ENCODE measurements at places on chromosomes 6 and 20.

- DNase-seq, result peak; percentile 44
These were observed 1.5 kb downstream of the ID4 start for GRCh38 chr6:19838442-19839236.

DNA sequence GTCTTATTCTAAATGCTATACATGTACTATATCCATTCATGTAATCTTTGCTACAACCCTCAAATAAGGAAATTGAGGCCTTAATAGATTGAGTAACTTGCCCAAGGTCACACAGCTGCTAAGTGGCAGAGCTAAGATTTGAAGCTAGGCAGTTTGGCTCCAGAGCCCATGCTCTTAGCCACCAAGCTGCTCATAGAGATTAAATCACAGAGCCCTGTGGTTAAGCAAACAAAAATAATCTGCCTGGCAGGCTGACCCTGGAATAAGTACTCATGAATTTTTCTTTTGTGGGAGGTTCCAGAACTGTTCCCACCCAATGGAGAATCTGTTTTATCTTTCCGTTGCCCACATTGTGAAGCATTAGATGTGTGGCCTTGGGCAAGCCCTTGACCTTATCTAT is 7.4 kb downstream of the AAR2 start:
- DNase-seq, result no peak

GRCh38 chr6:115617031-115617430 is 443.7 kb downstream of the FRK start:
- no peak for DNase-seq

GRCh38 chr6:148559848-148560433 is 186.9 kb upstream of the UST start:
- peak; percentile 69 for DNase-seq

DNA sequence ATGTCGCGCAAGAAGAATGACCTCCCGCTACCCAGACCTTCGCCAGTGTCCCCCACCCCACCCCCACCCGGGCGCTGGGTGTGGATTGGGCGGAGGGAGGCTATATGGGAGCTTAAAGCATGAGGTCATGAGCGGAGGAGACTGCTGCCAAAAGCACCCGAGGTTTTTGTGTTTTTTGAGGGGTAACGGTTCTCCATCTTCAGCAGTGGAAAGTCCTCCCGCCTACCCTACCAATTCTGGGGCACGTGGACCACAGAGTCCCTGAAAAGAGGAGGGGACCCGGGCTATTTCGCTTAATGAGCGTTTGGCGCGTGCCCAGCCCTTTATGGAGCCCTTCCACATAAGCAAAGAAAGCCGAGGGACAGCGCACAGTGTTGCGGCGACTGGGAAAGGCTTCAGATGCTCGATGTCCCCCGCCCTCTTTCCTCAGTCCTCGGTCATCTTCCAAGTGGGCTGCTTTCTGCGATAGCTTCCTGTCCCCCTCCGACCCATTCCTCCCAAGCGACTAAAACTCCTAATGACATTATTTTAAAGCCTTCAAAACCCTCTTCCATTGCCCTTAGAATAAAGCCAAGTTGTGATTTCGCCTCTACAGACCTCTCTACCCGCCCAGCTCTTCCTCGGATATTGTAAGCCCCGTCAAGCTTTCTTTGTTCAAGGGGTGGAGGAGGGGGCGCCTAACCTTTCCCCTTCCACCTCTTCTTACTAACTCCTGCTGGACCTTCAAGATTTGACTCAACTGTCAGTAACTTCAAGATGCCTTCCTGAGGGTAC is 2.1 kb upstream of the TRERF1 start:
- peak; percentile 85 for DNase-seq

- DNase-seq, result no peak
These were observed 27.0 kb downstream of the DNAAF9 start for GRCh38 chr20:3380228-3381070.

DNA sequence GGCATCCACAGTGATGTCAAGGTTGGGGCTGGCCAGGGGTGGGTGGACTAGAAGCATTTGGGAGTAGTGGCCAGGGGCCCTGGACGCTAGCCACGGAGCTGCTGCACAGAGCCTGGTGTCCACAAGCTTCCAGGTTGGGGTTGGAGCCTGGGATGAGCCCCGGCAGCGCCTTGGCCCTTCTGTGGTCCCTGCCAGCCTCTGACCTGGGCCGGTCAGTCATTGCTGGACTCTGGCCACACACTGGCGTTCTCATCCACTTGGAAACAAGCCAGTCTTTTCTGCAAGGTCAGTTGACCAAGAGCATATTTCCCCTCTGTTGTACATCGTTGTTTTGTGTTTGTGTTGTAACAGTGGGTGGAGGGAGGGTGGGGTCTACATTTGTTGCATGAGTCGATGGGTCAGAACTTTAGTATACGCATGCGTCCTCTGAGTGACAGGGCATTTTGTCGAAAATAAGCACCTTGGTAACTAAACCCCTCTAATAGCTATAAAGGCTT is 8.4 kb downstream of the PSMA7 start:
- DNase-seq, result no peak

DNA sequence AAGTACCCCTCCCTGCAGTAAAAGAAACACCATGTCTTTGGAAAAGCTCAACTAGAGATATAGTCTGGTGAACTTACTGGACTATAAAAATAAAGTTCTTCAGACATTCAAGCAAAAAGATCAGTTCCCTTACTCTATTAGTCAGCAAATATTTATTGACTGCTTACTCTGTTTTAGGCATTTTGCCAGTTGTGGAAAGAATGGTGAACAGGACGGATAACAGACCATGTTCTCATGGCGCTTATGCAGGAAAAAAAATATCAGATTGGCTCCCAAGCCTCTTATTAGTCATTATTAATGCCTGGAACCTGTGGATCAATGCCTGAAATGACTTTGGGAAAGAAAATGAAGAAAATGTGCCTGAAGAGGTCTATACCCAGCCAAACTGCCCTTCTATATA is 282.2 kb upstream of the EPHA7 start:
- DNase-seq, result peak; percentile 35

- no peak for DNase-seq
These were observed 343.4 kb downstream of the KIF16B start for GRCh38 chr20:16229813-16230212.

DNA sequence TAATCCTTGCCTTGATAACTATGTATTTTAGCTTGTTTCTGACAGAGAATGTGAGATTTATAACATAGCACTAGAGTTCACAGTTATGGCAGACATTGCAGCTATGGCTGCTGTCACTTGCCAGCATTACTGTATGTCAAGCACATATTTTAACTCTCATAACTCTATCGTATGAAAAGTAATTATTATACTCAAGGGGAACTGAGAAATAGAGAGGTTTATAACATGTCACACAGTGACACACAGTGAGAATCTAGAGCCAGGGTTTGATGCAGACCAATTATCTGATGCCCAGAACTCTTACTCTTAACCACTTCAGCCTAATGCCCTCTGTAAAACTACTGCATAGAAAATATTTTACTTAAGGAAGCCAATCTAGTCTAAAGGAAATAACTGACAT is 1012.4 kb downstream of the GRIK2 start:
- no peak for DNase-seq

GRCh38 chr20:21019814-21020658 is 86.1 kb downstream of the LINC00237 start:
- no peak for DNase-seq

DNA sequence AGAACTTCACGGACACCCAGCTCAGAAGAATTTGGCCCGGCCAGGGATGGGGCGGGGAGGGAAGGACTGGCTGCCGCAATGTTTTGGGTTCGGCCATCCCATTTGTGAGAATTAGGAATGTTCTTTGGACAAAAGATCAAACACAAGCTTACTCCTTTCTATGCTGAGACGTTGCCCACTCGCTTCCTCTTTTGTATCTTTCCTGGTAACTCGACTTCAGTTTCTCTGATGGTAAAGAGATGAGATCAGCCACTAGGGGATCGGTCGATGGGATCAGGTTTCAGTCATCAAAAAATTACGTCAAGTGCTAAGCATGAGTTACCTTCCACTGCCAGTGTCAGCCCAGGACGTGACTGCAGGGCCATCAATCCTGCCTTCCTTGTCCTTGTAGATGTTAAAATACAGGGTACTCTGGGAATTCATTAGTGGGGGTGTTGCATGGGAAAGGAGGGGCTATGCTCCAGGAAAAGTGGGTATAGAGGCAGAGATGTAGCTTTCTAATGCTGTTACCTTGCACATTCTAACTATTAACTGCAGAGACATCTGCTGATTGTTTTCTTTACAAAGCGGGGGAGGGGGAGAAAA is 190.2 kb downstream of the TSHZ2 start:
- DNase-seq, result peak; percentile 79

DNA sequence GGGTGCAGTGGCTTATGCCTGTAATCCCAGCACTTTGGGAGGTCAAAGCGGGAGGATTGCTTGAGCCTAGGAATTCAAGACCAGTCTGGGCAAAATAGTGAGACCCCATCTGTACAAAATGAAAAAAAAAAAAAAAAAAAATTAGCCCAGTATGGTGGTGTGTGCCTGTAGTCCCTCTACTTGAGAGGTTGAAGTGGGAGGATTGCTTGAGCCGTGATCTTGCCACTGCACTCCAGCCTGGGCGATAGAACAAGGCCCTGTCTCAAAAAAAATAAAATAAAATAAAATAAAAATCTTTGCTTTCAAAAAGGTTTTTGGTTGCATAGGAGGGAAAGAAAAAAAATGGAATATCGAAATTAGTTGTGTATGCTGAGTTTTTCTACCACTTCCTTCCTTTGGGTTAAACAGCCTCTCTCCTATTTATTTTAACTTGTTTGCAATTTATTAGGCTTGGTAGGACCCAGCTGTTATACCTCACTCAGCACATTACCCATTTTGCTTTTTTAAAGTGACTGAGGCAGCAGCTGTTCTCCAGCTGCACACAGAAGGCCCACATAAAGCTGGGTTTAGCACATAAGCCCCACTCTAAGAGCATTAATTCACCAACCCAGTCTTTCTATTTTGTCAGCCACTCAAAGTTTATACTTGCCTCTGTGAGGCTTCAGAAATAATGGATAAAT is 152.3 kb downstream of the ZFAND3 start:
- DNase-seq, result peak; percentile 37

- DNase-seq, result peak; percentile 50
These were observed 142.7 kb upstream of the SLC35B3 start for GRCh38 chr6:8578006-8578405.

DNA sequence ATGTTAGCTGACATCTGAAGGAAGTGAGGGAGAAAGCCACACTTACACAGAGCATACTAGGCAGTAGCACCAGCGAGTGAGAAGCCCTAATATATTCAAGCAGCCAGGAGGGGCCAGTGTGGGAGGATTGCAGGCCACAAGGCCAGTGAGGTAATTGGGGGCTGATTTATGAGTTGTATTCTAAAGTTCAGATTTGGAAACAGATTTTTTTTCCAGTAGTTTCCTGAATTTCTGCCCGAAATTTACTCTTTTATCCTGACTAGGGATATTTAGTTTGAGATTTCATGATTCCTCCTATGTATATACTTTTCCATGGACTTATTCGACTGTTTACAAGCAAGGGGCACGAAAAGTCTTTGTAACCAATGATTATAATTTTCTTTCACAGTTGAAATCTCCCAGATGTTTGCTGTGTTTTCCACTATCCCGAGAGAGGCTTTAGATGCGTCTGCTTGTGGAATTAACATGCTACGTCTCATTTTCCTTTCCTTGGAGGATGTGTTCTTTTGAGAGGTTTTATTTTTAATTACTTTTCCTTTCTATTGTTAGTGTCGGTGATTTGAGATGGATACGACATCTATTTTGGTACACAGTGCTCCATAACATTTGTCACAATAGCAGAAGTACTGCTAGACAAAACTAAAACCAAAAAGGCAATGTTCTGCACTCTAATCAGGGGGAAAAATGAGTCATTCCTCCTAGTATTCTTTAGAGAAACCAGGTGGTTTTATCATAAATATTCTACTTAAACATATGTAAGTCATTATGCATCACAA is 356.3 kb upstream of the HSF2 start:
- peak; percentile 72 for DNase-seq

GRCh38 chr20:49400904-49401303 is 81.6 kb downstream of the KCNB1 start:
- no peak for DNase-seq

DNA sequence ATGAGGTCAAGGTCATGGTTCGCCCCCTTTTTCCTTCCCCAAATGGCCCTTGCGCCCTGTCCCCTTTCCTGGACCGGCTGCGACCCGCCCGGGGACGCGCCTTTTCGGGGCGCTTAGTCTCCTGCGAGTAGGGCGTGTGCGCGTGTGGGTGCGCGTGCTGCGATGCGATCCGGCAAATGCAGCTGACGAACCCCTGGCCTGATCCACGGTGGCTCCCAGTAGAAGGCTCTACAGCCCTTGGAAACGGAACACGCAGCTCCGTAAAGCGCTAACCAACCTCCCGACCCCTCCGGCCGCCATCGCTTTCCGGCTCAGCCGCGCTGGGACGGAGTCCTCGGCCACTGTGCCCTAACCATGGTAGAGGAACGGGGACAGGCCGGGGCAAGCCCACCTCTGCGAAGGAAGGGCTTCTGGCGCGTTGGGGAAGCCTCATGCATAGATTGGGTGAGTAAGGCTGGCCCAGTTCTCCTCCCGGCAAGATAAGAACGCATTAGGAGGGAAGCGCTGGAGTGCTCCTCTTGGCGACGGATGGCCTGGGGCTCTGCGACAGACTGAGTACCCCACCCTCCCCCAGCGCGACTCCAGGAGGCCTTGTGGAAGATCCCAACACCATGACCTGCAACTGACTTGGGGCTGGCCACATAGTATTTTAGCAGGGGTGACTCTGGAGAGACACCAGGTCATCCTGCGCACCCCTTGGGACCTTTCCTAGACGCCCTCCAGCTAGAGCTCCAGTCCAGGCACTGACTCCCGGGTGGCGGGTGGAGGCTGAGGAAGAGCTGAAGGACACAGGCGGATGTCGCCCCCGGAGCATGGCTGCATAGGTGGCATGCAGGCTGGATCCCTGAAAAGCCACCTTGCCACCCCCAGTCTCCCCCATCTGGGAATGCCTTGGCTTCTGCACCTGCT is 1.1 kb upstream of the SLC4A11 start:
- no peak for DNase-seq

DNA sequence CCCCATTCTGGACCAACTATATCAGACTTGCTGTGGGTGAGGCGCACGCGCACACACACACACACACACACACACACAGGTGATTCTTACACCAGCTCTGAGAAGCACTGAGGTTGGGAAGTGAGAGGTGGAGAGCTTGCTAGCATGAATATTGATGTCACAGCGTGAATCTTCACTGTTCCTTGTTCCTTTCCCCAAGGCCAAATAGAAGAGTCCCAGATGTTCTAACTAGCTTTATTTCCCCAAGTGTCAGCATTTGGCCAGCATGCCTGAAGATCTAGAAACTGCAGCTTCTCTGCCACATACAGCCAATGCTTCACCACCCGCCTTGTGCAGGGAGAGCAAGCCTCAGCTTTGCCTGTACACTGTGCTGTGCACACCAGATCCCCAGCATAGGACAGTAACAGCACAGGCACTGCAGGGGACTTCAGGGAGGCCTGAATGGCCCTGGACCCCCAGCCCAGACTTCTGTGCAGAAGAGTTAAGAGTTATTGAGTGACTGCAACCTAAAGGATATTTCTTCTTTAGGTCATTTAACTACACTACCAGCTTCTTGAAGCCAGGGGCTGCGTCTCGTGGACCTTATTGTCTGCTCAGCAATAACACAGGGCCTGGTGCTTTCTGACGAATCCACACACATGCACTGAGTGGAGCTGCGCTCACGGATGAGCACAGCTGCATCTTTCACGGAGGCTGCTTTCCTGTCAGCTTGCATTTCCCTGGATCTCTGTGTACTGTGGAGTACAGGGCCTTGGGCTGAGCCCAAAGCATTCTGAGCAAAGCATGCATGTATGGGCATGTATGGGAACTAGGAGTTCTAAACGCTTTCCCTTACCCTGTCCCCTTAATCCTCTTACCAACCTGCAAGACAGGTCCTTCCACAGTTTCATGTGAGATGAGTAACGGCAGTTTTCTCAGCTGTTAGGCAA is 13.9 kb upstream of the CD93 start:
- peak; percentile 83 for DNase-seq
